ENCODE measurements at places on chromosomes 1 and 21. TPM values are rescaled to one million over a fixed set of nuclear protein-coding genes. Genes with fewer than 3 reads are reported as not detected.

The IFT25 gene
- 37.3 TPM for total RNA-seq

- no peak for DNase-seq
Observed at GRCh38 chr1:65279070-65279779, 30.1 kb upstream of the DNAJC6 start.

DNA sequence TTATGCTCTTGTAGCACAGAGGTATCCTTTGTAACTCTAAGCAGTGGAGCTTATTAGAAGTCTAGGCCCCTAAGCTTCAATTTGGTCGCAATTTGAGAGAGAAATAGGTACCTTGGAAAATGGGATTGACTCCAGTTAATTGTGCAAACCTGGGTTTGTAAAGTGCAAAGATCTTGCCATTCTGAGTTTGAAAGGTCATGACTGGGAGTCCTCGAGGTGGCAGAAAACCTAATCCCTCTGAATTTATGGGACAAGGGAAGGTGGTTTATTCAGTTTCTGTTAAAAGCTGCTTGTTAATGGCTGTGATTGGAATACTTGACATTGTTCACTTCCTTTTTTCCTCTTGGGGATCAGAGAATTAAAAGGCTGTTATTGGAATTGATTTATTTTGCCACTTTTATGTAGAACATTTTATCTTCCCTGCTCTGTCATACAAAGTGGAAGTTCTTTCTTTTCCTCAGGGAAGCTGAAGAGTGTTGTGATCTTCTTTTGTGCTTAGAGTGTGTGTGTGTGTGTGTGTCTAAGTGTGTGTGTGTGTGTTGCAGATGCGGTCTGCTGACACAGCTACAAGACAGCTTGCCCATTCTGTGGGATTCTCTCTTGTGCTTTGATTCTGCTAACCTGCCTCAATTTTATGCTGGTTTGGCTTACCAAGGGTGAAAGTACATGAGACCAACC lies 144.5 kb downstream of the SPATA46 start:
- DNase-seq, result no peak

- no peak for DNase-seq
Observed at GRCh38 chr1:172883387-172883791, 167.4 kb downstream of the TNFSF18 start.

DNA sequence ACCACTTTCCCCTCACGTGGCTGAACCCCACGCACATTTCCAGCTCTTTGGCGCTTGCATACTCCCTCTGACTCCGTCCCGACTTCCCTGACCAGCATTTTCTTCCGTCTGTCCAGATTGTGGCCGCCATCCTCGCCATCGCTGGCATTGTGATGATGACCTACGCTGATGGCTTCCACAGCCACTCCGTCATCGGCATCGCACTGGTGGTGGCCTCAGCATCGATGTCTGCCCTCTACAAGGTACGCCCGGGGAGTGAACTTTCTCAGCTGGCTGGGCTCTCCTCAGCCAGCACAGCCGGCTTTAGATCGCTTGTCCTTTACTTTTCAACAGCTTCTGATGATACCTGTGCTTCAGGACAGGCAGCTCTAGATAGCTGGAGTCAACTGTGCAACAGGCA lies 56.8 kb upstream of the COA6 start:
- no peak for DNase-seq

- DNase-seq, result no peak
Observed at GRCh38 chr21:35091496-35091895, 42.4 kb upstream of the RUNX1 start.

Data from ureter (tissue), 1 donor.